T-helper 22 cell (primary cell): ENCODE measurements at places on chromosomes 5 and 9.
A peak's percentile ranks its signal among the peaks of the same experiment; 100 is the strongest.

GRCh38 chr9:79134654-79135053, 437.1 kb upstream of the TLE4 start:
- no peak for DNase-seq

GRCh38 chr5:67015541-67016191, 180.9 kb downstream of the CD180 start:
- no peak for DNase-seq

- no peak for DNase-seq
Measured at GRCh38 chr9:127344368-127345000, 52.5 kb upstream of the SLC2A8 start.

GRCh38 chr9:21559402-21560280, 77.5 kb upstream of the IFNE start:
- DNase-seq = peak; percentile 17

DNA sequence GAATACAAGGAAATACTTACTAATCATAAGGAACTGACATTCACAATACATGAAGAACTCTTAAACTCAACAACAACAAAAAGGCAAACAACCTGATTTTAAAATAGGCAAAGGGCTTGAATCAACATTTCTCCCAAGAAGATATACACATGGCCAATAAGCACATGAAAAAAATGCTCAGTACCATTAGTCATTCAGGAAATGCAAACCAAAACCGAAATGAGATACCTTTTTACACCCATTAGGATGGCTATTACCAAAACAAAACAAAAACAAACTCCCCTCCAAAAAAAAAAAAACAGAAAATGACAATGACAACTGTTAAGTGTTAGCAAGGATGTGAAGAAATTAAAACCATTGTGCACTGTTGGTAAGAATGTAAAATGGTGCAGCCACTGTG, 104.1 kb upstream of the ZNF462 start:
- DNase-seq = no peak

- no peak for DNase-seq
Measured at GRCh38 chr9:137302449-137303150, 529 bp upstream of the NRARP start.

- no peak for DNase-seq
Measured at GRCh38 chr9:87498046-87498810, 561 bp downstream of the DAPK1 start.

DNA sequence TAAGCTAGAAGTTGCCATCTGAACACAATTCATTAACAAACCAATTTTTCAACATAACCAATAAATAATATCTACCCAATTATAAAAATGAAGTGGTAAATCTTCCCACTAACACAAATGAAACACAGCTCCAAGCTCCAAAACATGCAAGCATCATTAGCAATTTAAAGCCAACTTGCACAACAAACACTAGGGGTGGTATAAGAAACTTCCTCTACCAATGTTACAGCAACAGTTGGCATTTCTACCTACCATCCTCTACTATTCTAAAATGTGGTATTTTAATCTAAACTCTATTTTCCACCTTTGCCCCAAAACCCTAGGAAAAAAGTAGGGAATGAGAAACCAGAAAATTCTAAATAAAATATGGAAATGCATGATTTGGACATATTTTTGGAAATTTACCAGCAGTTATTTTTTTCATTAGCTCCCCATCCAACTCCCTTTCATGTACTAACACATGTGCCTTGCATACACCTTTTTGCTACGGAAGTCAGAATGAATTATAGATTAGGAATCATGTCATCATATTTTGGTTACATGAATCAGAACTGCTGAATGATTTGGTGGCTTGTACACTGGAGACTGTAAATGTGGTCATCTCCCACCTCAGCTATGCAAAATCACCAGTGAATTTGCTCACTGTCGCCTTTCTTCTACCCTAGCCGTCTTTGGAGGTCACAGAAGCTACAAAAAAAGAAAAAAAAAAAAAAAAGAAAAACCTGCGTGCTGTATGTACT, 4.1 kb downstream of the NR6A1 start:
- DNase-seq = no peak

GRCh38 chr9:22214497-22215031, 205.5 kb upstream of the CDKN2B start:
- DNase-seq = no peak

DNA sequence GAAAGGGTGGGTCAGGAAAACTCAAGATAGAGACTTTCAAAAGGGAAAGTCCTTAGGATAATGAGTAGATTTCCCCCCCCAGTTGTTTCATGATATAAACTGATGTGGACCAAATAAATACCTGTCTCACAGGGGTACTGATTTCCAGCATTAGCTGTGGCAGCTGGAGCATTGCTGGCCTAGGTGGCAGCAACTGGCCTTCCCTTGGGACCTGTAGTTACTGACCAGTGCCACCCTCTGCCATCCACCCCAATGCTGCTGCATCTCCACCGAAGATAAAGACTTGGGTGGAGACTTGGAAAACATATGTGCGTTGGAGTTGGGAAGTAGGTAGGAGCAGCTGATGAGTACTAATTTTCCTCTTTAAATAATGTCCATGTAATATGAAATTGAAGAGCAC, 71.8 kb downstream of the SYK start:
- no peak for DNase-seq

DNA sequence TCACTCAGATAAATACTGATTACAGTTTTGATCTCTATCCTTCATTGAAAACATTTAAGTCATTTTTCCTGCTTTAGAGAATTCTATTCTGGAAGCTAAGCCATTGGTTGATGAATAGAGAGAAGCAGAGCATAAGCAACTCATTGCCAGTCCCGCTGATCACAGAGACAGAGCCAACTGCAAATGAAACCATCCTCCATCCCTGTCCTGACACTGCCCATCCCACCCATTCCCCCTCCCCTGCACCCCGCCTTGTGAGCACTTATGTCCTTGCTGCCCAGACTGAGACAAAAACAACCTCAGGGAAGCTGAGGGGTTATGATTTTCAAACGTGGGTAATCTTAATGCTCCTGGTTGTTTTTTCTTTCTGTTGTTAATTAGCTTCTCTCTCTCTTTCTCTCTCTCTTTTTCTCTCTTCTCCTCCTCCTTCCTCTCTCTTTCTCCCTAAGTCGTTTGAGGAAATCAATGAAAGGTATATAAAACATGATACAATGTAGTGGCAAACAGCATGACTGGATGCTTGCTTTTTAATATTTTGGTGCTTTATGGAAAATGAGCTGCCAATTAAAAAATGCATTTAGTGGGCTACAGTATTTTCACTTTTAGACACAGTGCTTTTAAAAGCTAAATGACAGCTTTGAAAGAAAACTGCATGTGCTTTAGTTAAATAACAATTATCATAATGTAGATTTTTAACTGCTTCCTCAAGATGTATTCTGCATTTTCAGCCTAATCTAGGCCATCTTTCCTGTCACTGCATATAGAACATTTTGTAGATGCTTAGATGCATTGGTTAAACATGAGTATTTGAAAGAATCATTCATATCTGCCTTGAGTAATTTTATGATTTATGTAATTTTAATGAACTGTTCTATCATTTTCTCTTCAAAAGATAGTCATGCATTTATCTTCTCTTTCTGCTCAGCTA, 57.3 kb downstream of the CMYA5 start:
- no peak for DNase-seq

DNA sequence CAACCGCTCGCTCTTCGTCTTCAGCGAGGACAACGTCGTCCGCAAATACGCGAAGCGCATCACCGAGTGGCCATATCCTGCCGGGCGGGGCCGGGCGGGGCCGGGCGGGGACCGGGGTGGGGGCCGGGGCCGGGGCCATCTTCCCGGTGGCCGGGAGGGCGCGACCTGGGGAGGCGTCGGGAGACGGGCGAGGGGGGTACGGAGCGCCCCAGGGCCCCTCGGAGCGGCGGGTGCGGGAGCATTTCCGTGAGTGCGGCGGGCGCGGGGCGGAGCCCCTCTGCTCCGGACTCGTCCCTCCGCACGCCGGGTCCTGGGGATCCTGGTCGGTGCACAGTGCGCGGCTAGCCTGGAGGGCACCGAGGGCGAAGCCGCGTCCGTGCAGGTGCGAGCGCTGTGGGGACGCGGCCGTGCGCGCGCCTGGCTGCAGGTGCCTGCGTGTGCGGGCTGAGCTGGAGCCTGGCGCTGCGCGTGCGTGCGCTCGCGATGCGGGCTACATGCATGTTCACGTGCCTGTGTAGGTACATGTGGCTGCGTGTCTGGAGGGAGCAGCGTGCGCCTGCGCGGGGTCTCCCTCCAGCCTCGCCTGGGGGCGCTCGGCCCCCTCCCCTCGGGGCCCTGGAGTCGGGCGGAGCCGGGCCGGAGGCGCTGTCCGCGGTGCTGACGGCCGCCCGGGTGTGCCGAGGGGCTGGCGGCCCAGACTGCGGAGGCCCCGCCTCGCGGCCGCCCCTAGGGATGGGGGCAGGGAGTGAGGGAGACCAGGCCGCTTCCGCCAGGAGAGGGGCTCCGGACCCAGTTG, 762 bp downstream of the CACNA1B start:
- DNase-seq = no peak

DNA sequence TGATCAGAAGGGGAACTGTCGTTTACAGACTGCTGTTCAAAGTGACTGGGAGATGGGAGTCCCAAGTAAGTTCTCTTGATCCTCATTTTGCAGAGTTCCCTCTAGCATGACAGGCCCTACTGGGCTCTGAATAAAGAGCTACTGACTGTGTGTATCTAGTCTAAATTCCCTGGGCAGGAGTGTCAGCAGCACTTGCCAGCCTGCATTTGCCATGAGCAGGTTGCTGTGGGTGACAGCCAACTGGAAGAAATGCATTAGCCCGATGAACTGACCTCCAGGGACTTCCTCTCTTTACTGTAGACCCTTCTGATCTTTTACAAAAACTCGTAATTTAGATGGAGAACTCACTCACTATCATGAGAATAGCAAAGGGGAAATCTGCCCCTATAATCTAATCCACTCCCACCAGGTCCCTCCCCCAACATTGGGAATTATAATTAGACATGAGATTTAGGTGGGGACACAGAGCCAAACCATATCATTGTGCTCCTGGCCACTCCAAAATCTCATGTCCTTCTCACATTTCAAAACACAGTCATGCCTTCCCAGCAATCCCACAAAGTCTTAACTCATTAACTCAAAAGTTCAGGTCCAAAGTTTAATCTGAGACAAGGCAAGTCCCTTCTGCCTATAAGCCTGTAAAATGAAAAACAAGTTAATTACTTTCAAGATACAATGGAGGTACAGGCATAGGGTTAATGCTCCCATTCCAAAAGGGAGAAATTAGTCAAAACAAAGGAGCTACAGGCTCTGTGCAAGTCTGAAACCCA, 78.9 kb upstream of the CXCL14 start:
- no peak for DNase-seq

- DNase-seq = no peak
Measured at GRCh38 chr5:149367972-149368645, 10.3 kb downstream of the PCYOX1L start.

- no peak for DNase-seq
Measured at GRCh38 chr9:21933865-21934264, 60.3 kb downstream of the CDKN2A start.

DNA sequence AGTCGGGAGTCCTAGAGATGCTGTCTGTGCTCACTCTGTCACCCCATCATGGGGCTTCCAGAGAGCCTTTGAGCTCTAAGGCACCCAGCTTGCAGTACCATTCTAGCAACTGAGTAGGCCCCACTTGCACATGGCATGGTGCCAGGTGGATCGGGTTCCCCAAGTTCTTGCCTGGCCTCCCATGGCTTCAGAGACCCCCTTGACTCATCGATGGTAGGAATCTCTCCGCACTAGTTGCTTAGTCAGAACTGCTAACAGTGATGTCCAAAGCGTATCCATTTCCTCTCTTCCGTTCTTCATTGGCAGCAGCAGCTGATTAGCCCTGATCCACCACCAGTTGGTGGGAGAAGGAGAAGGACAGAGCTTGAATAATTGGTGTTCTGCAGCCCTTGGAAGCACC, 70.3 kb upstream of the RARS1 start:
- no peak for DNase-seq

- no peak for DNase-seq
Measured at GRCh38 chr5:1371218-1371971, 26.5 kb upstream of the CLPTM1L start.

DNA sequence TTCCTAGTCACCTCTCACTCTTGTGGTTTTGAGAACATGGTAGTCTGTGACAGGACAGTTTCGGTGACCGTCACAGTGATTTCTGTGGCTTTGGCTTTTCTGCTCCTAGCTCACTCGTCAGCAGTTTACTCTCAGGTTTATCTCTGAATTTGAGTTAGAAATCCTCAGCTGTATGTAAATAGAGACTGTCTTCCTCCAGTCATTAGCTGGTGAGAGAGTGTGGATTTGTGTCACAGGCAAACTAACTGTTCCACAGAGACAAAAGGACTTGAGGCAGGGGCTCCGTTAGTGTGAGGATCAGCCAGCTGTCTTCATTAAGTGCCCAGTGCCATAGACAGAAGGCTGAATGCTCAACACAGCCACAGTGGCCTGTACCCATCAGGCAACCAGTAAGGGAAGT, 131.4 kb downstream of the CD180 start:
- no peak for DNase-seq

DNA sequence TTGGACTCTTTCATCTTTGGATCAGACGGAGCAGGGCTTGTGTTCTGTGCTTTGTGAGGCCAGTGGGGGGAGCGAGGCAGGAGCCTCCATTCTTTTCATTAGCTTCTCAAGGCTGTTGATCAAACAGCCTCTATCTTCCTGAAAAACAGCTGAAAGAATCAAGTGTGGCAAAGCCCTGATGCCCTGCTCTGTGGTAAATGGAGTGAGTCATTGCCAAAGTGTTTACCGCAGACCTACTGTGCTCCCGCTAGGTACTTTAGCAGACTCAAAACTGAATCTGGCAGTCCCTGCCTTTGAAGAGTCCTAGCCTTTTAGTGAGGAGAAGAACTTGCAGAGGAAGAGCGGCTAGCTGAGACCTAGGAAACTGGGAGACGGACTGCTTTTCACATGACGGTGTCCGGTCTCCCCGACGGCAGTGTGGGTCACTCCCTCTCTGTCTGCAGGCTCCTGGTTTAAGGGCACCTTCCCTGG, 3.3 kb downstream of the ANKRD33B start:
- no peak for DNase-seq

- DNase-seq = no peak
Measured at GRCh38 chr5:6508931-6509330, 60.3 kb downstream of the UBE2QL1 start.

DNA sequence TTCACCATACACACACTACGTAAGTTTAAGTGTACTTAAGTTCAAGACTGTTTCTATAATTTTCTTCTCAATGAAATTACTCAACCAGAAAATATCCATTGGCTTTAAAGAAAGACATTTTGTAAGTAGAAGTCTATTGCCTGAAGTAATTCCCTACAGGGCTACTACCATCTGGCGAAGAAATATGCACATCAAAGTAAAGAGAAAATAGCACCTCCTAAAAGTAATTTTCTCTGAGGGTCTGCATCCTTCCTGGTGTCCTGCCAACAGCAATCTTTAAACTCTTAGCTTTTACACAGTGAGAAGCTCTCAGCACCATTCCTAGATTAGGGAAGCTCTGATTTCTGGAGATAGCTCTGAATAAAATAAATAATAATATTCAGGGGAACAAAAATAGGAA, 498.5 kb upstream of the TYRP1 start:
- no peak for DNase-seq

DNA sequence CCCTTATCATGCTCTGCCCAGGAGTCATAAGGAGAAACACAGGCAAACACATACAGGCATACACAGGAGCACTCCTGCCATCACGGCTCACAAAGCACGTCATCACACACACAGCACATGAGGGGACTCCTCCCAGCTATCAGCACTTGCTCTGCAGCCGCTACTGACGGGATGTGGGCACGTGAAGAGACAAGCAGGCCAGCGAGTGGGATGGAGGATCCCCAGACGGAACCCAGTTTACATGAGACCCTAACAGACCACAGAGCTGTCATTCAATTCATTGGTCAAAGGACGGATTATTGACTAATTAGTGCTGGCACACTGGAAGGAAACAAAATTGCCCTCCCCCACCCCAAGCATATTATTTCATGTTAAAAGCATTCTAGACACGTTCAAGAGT, 53.6 kb downstream of the SEMA4D start:
- peak; percentile 51 for DNase-seq

GRCh38 chr9:5644501-5644900, 15.6 kb downstream of the RIC1 start:
- DNase-seq = no peak
